ENCODE measurements at places on chromosomes 4 and X. TPM values are rescaled to one million over a fixed set of nuclear protein-coding genes. Genes with fewer than 3 reads are reported as not detected.

Gene NOX1
- total RNA-seq = not detected

DNA sequence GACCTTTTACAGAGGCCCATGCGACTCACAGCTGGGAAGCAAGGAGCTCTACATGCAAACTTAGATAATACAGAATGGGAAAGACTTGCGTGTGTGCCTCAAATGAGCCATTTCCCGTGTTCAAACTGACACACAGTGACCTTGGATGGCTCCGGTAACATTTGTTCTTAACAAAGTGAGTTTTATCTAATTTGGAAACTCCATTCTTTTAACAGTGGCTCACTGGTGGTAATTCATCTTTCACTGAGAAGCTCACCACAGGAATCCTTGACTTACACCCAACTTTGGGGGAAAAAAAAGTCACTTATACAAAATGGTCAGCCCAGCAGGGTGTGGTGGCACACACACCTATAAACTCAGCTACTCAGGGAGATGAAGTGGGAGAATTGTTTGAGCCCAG, 190.6 kb downstream of the LDB2 start:
- no peak for DNase-seq
- no peak overlapping the region for H3K4me3 ChIP-seq
- H3K27me3 ChIP-seq = no peaks in the 10 kb centered on the region

- peak; percentile 85 for DNase-seq
- H3K36me3 ChIP-seq = no peaks in the 10 kb centered on the region
- no peaks in the 10 kb centered on the region for H3K27me3 ChIP-seq
- no peaks in the 10 kb centered on the region for H3K4me1 ChIP-seq
- H3K27ac ChIP-seq = no peak within 1 kb of the TSS
- H3K4me3 ChIP-seq = peak within 1 kb of the TSS; percentile 24
Measured at GRCh38 chrX:101485212-101485949, at the start of gene ARMCX4. TSS of gene ARMCX4 (plus strand) at chrX:101485456. CDS start at chrX:101488590, 3,134 bp downstream.

DNA sequence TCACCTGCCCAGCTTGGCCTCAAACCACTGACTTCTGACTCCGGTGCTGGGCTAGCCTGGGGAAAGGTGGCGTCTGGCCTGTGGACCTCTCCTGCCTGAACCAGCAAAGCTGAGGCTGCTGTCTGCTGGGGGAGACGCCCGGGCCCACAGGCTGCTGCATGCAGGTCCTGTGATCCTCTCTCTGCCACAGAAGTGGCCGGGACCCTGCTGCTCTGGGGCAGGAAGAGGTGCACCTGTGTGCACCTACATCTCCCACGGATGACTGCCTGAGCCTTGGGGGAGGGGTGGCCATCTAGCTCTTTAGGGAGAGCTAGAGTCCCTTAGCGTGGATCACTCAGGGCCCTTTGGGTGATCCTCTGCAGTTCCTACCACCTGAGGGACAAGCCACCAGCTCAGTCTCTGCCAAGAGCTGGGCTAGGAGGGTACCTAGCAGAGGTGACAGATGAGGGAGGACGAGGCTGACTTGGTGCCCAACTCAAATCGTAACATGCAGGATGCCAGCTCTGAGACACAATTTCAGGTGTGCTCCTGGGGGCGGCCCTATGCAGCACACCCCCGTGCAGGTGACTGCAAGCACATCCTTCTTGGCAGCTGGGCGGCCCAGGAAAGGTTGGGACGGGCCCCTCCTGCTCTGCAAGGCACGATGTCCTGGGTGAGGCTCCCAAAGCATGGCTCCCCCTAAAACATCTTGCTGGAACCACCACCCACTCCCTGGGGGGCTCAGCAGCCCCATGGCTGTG, 22.5 kb downstream of the LETM1 start:
- no peaks in the 10 kb centered on the region for H3K4me1 ChIP-seq
- no peaks in the 10 kb centered on the region for H3K27me3 ChIP-seq
- H3K27ac ChIP-seq = no peak overlapping the region
- no peak overlapping the region for H3K4me3 ChIP-seq
- DNase-seq = no peak
- peaks cover 21% of the 10 kb centered on the region for H3K36me3 ChIP-seq

- H3K4me1 ChIP-seq = peaks cover 20% of the 10 kb centered on the region
- H3K27me3 ChIP-seq = no peaks in the 10 kb centered on the region
- no peak for DNase-seq
- H3K27ac ChIP-seq = peak overlapping the region; percentile 51
- peaks cover 3% of the 10 kb centered on the region for H3K36me3 ChIP-seq
Measured at GRCh38 chrX:21946925-21947641, 6.6 kb downstream of the SMS start.

Gene MAGIX
- total RNA-seq = 7.3 TPM

Measured in lung (tissue), 17 donors.